ENCODE measurements at places on chromosomes 4 and X. TPM values are rescaled to one million over a fixed set of nuclear protein-coding genes. Genes with fewer than 3 reads are reported as not detected.

VEGFC gene
- total RNA-seq: 27.6 TPM

GYPB gene
- total RNA-seq: not detected

MAP3K15 gene
- 0.10 TPM for total RNA-seq

VBP1 gene
- total RNA-seq: 32.3 TPM

ADGRL3 gene
- total RNA-seq: 5.9 TPM

DAPP1 gene
- 4.9 TPM for total RNA-seq

SASH3 gene
- total RNA-seq: 24.3 TPM

USP9X gene
- 97.2 TPM for total RNA-seq

RTL9 gene
- total RNA-seq: 0.22 TPM

L1CAM gene
- total RNA-seq: 2.4 TPM

CFAP299 gene
- not detected for total RNA-seq

PPEF2 gene
- total RNA-seq: not detected

All from mesenteric fat pad (tissue), 1 donor.